ENCODE measurements at places on chromosomes 13 and 19.
A peak's percentile ranks its signal among the peaks of the same experiment; 100 is the strongest.

DNA sequence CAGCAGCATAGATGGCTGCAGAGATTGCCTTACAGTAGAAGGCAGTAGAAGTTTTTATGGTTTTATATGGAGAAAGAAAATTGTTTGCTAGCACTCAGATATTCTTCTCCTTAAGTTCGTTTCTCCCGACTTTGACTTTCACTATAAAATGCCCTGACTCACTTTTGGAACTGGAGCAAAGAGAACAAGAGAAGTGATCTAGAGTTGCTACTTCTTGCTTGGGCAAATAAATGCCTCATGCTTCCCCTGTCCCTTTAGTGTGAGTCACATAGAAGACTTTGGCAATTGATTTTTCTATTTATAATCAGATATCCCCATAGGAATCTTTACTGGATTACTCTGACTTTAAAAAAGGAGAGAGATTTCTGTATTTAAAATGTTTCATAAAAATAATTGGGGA is 46.9 kb downstream of the ITGBL1 start:
- DNase-seq = no peak

DNA sequence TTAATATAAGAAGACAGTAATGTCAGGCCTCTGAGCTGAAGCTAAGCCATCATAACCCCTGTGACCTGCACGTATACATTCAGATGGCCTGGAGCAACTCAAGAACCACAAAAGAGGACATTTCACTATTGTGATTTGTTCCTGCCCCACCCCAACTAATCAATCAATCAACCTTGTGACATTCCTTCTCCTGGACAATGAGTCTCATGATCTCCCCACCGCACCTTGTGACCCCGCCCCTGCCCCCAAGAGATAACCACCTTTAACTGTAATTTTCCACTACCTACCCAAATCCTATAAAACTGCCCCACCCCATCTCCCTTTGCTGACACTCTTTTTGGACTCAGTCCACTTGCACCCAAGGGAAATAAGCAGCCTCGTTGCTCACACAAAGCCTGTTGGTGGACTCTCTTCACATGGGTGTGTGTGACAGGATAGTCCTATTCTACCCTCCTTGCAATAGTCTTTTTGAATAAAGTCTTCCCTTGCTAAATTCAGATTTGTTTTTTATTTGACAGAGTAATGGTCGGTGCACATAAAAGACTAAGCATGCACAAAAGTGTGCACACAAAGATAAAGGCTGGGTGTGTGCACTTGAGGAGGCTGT is 14.0 kb downstream of the CD70 start:
- DNase-seq = no peak

- no peak for DNase-seq
Measured at GRCh38 chr13:112861876-112862615, 107.0 kb upstream of the MCF2L start.

DNA sequence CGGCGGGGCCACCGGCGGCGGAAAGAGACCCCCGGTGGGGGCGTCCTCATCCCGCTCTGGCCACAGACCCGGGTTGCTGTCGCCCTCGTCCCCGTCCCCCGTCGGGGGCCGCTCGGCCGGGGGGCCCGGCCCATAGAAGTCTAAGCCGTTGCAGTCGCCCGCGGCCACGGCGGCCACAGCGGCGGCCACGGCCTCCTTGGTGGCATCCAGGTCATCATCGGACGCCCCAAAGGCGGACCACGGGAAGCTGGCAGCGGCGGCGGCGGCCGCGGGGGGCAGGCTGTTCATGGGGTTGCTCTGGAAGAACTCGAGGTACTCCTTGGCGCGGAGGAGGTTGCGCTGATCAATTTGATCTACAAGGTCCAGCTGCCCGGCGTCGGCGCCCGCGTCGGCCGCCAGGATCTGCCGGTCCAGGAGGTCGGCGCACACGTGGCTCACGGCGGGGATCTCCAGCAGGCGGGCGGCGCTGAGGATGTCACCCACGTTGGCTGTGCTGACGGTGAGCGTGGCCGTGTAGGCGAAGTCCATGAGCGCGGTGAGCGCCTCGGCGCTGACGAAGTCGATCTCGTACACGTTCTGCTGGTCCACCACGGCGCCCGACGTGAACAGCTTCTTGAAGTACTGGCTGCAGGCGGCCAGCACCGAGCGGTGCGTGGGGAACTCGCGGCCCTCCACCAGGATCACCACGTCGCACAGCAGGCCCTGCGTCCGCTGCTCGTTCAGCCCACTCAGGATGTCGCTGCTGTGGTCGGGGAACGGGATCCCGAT is 12.1 kb downstream of the ZBTB7A start:
- DNase-seq = no peak

DNA sequence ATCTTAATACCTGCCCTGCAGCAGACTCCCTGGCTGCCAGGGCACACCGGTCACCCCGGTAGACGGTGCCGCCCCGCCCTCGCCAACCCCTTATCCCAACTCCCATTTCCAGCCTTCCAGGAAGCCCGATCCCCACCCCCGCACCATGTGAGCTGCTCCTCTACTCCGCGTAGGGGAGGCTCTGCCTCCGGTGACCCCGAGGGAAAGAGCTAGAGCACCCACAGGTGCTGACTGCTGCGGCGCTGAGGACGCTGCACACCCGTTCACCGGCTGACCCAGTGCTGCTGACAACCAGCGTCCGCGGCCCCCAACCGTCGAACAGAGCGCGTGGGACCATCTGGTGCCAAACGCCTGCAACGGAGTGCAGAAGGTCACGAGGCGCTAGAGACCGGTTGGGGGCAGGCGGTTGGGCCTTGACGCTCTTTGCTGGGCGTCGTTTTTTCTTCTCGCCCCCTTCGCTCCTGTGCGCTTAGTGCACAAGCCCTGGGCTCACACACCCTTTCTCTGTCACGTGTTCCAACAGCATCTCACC is 59.6 kb upstream of the ZNF599 start:
- no peak for DNase-seq

GRCh38 chr13:48078251-48078656 is 16.6 kb downstream of the MED4 start:
- no peak for DNase-seq

GRCh38 chr13:47332149-47332548 is 435.3 kb upstream of the HTR2A start:
- no peak for DNase-seq

GRCh38 chr13:71861769-71862458 is 5.1 kb downstream of the DACH1 start:
- no peak for DNase-seq

DNA sequence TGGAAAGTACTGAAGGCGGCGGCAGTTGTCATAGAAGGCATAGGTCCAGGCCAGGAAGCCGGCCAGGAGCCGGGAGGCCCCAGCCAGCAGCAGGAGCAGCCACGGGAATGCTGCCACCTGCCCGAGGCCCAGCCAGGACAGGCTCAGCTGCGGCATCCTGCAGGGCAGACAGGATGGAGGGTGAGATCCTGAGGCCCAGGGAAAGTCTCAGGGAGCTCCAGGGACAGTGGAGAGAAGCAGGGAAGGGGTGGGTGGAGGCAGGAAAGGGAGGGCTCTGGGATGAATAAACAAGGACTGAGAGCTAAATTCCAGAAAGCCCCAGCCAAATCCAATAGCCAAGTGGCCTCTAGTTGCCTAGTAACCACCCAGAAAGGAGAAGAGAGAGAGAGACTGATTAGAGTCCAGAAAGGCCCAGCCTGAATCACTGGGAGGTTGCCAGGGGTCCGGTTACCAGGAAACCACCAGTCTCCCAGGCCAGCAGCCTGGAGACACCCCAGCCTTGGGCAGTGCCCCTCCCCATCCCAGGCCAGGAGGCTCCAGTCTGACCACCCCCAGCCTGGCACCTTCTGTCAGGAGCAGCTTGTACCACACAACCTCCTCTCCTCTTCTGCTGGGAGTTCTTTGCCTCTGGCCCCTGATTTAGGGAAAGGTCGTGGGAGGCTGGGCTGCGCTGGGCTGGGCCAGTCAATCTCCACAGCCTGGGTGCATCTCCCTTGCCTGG is 7.5 kb upstream of the OR10H5 start:
- no peak for DNase-seq

DNA sequence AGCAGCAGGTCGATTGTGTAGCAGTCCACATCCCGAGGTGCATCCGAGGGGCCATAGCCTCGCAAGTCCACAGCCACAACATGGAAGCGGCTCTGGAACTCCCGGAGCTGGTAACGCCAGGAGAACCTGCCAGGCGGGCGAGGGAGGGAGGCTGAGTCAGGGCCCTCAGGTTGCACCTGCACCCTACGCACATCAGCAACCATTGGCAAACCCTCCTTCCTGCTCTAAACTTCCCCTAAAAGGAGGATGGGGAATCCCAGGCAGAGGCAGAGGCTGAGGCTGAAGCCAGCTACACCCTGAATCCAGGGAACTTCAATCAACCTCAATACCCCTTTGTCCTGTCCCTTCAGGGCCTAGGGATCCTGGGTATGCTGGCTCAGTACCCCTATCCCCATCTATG is 977 bp downstream of the EPHX3 start:
- DNase-seq = no peak

GRCh38 chr19:5137571-5138124 is 168.7 kb downstream of the KDM4B start:
- DNase-seq = no peak

DNA sequence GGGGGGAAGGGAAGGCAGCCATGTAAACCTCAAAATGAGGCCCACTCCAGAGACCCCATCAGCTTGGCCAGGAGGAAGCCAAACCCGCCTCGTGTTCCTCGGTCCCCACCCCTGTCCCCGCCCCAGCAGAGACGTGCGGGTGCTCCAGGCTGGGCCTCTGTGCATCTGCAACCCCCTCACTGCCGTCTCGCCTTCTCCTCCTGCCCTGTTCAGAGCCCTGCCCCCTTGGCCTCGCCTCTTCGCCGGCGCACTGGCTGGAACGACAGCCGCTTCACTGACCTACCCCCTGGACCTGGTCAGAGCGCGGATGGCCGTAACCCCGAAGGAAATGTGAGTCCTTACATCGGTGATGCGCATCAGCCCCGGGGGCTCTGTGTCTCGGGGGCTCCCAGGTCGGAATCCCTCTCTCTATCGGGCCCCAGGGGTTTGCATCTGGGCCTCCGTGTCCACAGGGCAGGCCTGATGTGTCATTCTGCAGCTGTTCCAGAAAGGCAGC is 32.2 kb downstream of the TMEM161A start:
- DNase-seq = no peak

DNA sequence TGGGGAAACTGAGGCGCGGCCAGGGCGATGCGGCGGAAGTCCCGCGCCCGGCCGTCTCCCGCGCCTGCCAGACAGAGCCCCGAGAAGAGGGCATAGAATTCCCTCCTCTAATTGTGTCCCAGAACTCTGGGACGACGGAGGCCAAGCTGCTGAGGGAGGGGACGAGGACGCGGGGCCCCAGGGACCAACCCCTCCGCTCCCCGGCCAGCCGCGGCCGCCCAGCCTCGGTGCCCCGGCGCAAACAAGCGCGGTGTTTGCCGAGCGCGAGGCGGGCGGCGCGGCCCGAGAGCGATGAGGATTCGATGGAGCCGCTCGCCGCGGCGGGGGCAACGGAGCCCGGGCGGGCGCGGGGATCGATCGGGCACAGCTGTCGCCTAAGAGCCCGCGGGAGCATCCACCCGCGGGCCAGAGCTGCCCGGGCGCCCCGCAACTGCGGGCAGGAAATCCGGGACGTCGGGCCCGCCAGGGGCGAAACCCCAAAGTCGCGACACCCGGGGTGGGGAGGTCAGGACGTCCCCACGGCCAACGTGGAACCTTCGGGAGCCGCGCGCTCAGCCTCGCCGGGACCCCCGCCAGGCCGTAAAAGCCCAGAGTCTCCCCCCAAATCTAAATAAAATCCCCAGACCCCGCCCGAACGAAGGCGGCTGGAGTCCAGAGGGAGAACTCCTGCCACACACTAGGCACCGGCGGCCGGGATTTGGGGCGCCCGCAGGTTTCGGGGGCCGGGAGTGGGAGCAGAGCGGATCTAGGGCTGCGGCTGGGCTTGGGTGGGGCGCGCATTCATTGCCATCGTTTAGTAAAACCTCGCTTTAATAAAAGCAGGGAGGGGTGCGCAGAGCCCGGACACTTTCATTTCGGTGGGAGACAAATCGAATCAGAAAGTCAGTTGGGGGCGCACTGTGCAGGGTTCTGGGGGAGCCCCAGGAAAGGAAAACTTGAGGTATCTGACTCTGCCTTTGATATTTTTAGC is 3.6 kb upstream of the ONECUT3 start:
- no peak for DNase-seq

DNA sequence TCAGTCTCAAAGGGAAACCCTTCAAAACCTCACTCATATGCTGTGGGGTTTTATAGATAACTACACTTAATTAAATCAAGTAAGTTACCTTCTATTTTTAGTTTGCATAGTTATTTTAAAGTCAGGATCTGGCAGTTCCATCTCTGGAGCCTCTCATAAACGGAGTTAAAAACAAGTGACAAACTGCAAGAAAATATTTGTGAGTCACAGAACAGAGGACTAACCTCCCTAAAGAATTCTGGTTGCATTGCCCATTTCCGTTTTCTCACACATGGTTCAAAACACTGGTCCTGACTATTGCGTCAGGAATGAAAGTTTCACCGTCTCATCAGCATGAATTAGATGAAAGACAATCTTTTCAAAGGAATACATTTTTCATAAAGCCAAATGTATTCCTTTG is 10.6 kb downstream of the RXFP2 start:
- no peak for DNase-seq

DNA sequence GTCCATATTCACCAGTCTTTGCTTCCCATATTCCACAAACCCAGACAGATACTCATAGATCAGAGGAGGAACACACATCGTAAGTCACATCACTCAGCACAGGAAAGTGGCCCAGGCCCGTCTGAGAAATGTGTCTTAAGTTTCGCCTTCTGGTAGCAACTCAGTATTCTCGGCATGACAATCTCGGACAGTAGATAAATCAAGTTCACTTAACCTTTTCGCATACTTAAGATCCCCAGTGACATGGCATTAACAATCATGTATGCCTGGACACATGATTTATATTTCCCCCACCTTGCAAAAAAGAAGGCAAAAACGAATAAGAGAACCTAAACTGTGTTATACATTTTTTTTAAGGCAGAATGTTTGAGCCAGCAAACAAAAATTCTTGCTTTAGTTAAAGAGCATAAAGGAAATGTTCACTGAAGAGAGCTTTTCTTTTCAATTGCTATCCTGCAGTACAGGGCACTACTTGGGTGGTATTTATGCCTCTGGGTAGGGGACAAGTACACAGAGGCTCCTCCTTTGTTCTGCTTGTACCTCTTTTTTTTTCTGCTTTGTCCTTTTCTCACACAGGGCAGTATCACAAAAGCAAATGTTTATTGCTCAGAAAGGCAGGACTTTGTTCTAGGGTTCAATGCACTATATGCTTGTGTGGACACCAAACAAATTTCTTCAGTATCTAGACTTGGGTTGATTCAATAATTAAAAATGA is 360.6 kb downstream of the TDRD3 start:
- DNase-seq = no peak

- no peak for DNase-seq
Measured at GRCh38 chr13:44147233-44147632, 226.4 kb upstream of the SERP2 start.

GRCh38 chr13:97283888-97284287 is 61.8 kb downstream of the MBNL2 start:
- no peak for DNase-seq

GRCh38 chr13:60759499-60759898 is 362.5 kb downstream of the TDRD3 start:
- DNase-seq = no peak

GRCh38 chr13:40982772-40983171 is 36.3 kb downstream of the ELF1 start:
- DNase-seq = peak; percentile 42

Measured in stimulated activated CD8-positive, alpha-beta memory T cell treated with anti-CD3 and anti-CD28 coated beads, Interleukin-15, amount 100 ng/mL, for 48 hours (primary cell).